ENCODE measurements at places on chromosomes 6 and 20. TPM values are rescaled to one million over a fixed set of nuclear protein-coding genes. Genes with fewer than 3 reads are reported as not detected.

The TPMT gene
- total RNA-seq = 13.3 TPM

GRCh38 chr20:53748821-53749421 lies 155.3 kb upstream of the ZNF217 start:
- no peak for DNase-seq

- DNase-seq = no peak
Observed at GRCh38 chr6:121274666-121275295, 59.5 kb downstream of the TBC1D32 start.

DNA sequence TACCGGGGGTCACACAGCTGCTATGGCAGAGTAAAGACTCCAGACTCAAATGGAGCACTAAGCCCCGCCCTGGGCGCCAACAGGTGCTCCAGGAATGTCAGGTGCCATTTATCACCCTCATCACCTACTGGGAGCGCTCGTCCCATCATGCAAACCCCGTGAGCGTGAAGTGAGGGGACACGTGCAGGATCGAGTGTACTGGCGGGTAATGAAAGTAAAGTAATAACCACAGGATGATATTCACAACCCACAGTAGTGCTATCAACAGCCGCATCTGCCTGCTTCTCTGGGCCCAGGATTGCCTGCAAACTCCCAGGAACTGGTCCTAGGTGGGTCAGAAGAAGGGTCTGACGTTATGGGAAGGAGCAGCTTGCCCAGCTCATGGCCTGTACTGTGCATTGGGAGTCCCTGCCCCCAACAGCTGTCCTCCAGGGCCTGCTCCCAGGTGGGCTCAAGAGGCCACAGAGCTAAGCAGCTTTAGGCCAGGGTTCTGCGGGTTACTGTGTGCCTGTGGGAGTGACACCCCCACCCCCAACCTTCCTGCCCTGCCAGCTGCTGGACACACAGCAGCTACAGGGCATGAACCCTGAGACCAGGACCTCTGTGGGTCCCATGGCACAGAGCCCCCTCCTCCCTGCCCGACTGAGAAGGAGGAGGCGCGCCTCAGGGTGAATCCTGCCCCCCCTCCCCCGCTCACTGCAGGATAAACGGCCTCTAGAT lies 120.5 kb upstream of the SULF2 start:
- no peak for DNase-seq

DNA sequence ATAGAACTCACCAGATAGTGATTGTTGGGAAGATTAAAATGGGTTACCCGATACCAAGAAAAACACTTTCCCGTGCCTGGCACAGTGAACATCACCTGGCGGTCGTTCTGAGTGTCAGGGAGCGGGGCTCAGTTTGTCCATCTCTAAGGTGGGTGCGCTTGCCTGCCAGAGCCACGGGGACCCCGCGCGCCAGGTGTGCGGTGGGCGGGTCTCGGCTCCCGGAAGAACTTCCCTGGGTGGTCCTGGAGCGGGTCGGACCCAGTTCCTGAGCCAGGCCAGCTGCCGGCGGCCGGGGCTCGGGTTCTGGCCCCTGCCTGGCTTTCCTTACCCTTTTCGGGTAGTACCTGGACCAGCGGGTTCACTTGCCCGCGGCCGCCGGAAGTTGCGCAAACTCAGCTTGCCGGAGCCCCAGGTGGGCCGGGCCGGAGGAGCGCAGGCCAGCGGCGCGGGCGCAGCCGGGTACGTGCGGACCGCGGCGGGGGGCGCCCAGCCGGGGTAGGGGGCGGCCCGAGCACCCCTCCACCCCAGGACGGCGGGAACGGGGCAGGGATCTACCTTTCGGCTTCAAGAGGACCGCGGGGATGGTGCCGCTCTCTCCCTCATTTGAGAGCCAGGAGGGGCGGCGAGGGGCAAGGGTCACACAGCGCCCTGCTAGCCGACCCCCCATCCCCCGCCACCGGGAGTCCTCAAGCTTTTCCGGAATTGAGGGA lies 7.5 kb downstream of the FAM110A start:
- no peak for DNase-seq

DNA sequence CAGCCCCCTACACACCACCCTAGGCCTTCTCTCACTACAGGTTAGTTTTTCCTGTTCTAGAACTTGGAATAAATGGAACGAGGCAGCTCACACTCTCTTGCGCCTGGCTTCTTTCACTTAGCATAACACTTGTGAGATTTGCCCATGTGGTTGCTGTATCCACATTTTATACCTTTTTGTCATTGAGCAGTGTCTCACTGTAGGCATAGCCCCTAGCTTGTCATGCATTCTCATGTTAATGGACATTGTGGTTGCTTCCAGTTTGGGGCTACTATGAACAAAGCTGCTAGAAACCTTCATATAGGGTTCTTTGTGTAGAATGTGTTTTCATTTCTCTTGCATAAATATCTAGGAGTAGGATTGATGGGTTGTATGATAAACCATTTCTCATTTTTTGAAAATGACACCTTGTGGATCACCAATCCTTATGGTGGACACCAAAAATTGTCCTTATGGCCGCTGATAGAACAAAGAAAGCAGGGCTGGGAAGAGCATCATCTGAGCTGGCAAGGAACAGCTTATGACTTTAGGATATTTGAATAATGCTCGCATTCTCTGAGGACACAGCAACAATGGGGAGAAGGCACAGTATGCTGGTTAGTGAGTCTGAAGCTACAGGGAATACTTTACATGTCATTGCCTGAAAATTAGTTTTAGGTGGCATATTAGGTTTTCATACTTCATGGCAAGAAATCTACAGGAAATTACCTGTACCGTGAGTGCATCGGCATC lies 9.8 kb upstream of the SLC22A23 start:
- no peak for DNase-seq

DNA sequence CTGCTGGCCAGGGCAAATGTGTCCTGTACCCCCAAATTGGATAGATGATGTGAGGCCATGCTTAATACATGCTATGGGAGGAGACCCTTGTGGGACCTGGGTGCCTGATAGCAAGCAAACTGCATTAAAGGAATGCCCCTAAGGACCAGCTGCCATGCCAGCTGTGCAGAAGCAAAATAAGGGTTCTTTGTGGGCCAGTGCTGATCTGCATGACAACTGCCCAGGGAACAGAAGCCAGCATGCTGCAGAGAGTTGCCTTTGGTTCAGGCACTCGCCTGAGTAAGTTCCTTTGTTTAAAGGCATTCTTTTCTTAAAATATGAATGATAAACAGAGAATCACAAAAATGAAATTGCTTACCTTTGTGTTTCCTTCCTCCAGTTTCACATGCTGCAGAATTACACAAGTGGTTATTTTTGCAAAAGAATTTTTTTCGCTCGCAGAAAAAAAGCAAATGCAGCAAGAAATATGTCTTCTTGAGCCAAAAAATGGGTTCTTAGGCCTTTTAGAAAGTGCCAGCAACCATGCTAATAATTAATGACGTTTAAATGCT lies 6.9 kb upstream of the SYNDIG1 start:
- peak; percentile 64 for DNase-seq

DNA sequence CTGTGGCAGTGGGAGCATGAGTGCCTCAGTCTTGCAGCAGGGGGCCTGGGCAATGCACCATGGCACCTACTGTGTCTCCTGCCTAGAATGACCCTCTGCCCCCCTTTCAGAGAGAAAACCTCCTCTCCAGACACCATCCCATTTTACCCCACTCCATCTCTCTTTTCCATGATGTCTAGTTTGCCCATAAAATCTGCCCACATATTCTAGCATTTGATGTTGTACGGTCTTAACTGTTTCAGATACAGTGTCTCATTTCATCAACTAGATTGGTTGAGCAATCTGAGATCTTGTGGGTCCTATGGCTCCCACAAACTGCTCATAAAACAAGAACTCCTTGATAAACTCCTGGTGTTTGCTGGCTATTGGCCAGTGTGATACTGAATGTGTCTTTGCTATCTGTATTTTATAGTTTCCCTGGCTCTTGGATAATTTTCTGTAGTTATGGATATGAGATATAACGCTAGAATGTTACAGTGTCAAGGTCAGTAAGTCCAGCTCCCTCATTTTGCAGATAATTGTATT lies 8.1 kb downstream of the PNPLA1 start:
- DNase-seq = no peak

The SIRPD gene
- total RNA-seq = not detected

DNA sequence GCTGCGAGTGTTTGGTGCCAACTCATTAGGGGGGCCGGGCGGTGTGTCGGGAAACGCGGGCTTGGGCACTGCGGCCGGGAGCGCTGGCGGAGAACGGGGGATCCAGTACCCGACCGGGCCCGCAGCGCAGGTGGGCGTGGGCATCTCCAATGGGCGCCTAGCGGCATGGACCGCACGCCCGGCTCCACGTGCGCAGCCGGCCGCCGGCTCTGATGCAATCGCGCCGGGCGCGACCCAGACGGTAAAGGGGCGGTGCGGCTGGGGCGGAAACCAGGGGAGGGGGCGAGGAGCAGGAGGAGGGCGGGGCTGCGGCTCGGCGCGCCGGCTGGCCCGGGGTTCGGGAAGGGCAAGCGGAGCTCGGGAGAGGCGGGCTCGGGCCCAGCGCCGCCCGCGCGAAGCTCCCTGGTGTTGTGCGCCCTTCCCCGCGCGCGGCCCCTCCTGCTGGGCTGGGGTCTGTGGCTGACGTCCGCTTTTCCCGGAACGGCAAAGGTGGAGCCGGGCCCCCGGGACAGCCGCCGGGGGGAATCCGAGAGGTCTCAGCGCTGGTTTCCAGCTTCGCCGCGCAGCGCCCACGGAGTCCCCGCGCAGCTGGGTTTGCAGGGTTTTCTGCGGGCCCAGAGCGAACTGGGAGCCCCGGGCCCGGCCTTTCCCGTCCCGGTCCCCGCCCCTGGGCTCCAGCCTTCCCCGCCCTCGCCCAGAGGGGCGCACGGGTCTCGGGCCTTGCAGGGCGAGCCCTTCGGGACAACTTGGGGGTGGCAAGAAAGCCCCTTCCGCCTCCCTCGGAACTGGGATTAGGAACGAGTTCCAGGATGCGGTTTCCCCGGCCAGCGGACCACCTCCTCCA lies 867 bp downstream of the MTHFD1L start:
- DNase-seq = peak; percentile 91

DNA sequence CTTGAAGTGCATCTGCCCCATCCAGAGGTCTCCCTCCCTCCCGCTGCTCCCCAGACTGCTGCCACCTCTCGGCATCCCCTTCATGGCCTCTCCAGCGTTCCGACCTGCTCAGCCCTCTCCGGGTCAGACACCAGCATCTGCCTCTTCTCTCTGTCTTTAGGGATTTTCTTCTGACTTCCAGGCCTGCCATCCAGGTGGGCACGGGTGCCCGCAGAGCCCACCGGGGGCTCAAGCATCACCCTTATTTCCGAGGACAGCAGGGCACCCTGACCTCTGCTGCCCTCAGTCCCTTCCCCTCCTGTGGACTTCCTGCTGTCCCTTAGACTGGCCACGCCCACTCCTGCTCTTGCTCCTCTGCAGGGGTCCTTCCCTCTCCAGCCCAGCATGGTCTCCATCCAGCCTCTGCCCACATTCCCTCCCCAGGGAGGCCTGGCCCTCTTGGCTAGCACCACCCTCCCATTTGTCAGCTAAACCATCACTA lies 3.3 kb downstream of the NPEPL1 start:
- peak; percentile 23 for DNase-seq

The C2 gene
- 0.86 TPM for total RNA-seq

GRCh38 chr6:122717350-122717749 lies 62.2 kb upstream of the FABP7 start:
- DNase-seq = no peak

DNA sequence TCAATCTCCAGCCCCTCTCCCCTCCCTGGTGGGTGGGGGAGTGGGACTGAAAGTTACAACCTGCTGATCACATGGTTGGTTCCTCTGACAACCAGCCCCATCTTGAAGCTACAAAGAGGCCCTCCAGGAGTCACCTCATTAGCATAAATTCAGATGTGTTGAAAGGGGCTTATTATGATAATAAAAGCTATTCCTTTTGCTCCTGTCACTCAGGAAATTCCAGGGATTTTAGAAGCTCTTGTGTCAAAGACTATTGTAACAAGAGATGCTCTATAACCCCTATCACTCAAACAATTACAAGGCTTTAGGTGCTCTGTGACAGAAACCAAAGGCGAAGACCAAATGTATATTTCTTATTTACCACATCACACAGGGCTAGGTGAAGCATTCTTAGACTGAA lies 30.1 kb upstream of the MBOAT1 start:
- DNase-seq = no peak

The CALHM4 gene
- total RNA-seq = not detected

GRCh38 chr20:1302685-1303541 lies 26.0 kb downstream of the SDCBP2 start:
- no peak for DNase-seq

The SIM1 gene
- not detected for total RNA-seq

The ECT2L gene
- not detected for total RNA-seq

Measured in H9 (cell line).